ENCODE measurements at places on chromosomes 13 and 19. TPM values are rescaled to one million over a fixed set of nuclear protein-coding genes. Genes with fewer than 3 reads are reported as not detected.

PRDX2 gene
- total RNA-seq = 161 TPM

CGB3 gene
- total RNA-seq = not detected

PEPD gene
- total RNA-seq = 34.5 TPM

CNFN gene
- total RNA-seq = 0.36 TPM

PNMA8A gene
- total RNA-seq = 4.7 TPM

LGALS14 gene
- total RNA-seq = not detected

PEAK3 gene
- not detected for total RNA-seq

CD177 gene
- total RNA-seq = 0.85 TPM

KIR2DL3 gene
- total RNA-seq = not detected

CTXN1 gene
- 1.6 TPM for total RNA-seq

ZNF578 gene
- total RNA-seq = 5.8 TPM

CYP2A7 gene
- not detected for total RNA-seq

VN1R4 gene
- not detected for total RNA-seq

DPF1 gene
- under 0.01 TPM for total RNA-seq

SKA3 gene
- 1.7 TPM for total RNA-seq

NLRP11 gene
- total RNA-seq = not detected

OBI1 gene
- 23.6 TPM for total RNA-seq

ZNF497 gene
- total RNA-seq = 2.7 TPM

ZNF677 gene
- total RNA-seq = 19.1 TPM

ZNF416 gene
- total RNA-seq = 8.5 TPM
